Activated naive CD4-positive, alpha-beta T cell treated with anti-CD3 and anti-CD28 coated beads, Interleukin-2, amount 50 U/mL, for 16 hours (primary cell): ENCODE measurements at places on chromosomes 12 and 14.

GRCh38 chr14:74155749-74156148, 71.0 kb downstream of the LIN52 start:
- no peak for DNase-seq

GRCh38 chr14:93104961-93105360, 10.8 kb downstream of the ITPK1 start:
- no peak for DNase-seq

GRCh38 chr12:77118696-77119095, 53.3 kb upstream of the E2F7 start:
- no peak for DNase-seq

- no peak for DNase-seq
Observed at GRCh38 chr12:12616512-12617310, 5.0 kb downstream of the CREBL2 start.

DNA sequence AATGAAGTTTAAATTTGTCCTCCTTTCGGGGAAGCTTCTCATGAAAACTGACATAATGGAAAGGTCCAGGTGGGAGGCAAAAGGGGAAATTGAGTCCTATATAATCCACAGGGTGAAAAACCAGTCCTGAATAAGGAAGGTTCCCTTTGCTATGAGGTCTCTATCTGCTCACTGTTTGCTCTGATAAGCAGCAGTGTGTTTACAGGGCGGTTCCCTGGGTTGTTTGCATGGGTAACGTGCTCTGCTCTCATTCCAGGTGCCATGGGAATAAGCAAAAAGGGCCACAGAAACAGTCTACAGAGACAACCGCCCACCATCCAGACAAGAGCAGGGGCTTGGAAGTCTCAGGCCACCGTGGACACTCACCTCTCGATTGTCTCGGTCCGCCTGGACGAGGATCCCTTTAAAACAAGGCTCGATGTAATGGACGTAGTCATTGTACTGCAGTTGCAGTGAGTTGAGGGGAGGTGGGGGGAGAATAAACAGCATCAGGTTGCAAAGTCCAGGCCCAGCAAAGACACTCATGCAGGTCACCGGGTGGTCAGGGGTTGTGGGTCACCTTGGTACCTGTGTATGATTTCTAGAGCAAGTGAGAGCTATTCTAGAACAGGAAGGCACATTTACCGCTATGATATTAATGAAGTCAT, 32.7 kb downstream of the CACNA2D4 start:
- no peak for DNase-seq
